ENCODE measurements at places on chromosomes 3 and 15. TPM values are rescaled to one million over a fixed set of nuclear protein-coding genes. Genes with fewer than 3 reads are reported as not detected.

Gene MFN1
- polyA plus RNA-seq = 39.2 TPM

Gene ZPLD1
- polyA plus RNA-seq = not detected

Gene NPRL2
- 17.6 TPM for polyA plus RNA-seq

Gene JMJD7
- polyA plus RNA-seq = 10.9 TPM

Gene GOLGA8T
- polyA plus RNA-seq = not detected

Gene PPP2R3A
- 57.6 TPM for polyA plus RNA-seq

Gene SNTN
- polyA plus RNA-seq = not detected

- DNase-seq = peak; percentile 68
Observed at GRCh38 chr3:193805448-193805847, 212.4 kb downstream of the OPA1 start.

DNA sequence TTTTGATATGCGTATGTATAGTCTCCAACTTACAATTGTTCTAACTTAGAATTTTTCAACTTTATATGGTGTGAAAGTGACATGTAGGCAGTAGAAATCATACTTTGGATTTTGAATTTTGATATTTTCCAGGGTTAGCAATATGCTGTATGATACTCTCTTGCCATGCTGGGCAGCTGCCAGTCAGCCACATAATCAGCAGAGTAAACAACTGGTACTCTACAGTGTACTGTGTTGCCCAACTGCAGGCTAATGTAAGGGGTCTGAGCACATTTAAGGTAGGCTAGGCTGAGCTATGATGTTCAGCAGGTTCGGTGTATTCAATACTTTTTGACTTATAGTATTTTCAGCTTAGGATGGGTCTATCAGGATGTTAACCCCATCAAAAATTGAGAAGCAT, 52.0 kb upstream of the RYK start:
- no peak for DNase-seq

DNA sequence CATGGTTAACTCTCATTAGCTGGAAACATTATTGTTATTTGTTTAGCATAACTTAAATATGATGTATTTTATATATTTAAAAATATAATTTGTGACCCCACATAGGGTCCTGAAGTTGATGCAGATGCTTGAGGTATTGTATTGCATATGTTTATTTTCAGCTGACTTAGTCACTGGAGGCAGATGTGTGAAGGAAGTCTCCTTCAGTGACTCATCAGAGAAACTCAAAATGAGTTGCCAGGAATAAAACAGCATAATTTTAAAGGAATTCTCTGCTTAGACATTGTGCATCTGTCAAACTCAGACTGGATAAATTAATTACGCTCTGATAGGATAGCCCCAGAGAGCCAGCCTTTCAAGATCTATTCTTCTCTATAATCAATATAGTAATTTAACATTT, 7.9 kb upstream of the OR4F6 start:
- no peak for DNase-seq

- DNase-seq = peak; percentile 25
Observed at GRCh38 chr3:192487033-192487432, 240.3 kb downstream of the FGF12 start.

DNA sequence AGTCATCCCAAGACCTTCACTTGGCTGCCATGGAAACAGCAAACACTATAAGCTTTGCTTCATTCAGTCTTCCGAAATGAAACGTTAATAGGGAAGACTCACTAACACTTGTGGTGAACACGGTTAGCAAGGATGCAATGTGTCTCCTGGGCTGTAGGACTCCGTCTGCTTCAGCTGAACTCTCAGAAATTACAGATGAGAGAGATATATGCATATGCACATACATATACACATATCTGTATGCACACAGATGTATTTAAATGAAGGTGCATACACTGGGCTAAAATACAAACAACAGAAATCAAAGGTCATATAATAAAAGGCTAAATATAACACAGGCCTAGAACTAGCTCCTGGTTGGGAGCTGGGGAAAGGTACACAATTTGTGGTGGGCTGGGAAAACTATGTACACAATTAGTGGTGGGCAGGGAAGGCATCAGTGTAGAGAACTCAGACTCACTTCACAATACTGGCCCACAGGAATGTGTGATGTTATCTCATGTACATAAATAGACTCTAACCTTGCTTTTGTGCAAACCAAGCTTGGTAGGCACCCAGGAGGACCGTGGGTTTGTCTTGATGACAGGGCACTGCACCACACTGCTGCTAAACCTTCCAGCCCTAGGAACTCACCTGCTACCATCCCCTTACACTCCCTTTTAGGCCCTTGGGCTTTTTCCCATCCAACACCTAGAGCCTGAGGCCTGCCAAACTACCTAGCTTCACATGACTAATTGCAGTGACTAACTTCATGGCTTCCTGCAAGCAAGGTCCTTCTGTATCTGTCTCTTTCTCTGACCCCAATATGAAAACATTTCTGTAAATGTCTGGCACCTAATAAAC, 873.1 kb downstream of the NSUN3 start:
- DNase-seq = no peak

- DNase-seq = no peak
Observed at GRCh38 chr3:1798711-1799405, 299.8 kb upstream of the CNTN4 start.

- DNase-seq = no peak
Observed at GRCh38 chr3:3170998-3171397, 8.5 kb downstream of the CRBN start.

- DNase-seq = no peak
Observed at GRCh38 chr15:90994059-90994416, 297 bp downstream of the PRC1 start.

DNA sequence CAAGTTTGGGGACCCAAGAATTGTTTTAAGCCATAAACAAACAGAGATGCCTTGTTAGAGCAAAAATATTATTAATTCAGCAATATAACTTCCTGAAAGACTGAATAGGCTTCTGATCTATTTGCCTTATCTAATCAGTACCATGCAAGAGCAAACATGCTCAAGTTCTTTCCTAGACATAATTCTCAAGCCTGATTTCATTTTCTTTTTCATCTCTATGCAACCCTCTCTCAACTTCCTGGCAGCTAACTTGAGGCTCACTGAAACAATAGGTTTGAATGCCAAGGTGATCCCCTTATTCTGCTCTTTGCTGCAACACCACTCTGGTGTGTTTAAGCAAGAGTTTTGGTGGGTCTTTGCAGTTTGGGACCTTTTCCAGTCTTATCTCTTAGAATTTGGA, 230.9 kb upstream of the CD96 start:
- no peak for DNase-seq

GRCh38 chr15:73753250-73754130, at the start of gene INSYN1:
Gene INSYN1 (minus strand): TSS chr15:73753351. CDS start chr15:73751130, 2,221 bp downstream.
- peak; percentile 64 for DNase-seq

DNA sequence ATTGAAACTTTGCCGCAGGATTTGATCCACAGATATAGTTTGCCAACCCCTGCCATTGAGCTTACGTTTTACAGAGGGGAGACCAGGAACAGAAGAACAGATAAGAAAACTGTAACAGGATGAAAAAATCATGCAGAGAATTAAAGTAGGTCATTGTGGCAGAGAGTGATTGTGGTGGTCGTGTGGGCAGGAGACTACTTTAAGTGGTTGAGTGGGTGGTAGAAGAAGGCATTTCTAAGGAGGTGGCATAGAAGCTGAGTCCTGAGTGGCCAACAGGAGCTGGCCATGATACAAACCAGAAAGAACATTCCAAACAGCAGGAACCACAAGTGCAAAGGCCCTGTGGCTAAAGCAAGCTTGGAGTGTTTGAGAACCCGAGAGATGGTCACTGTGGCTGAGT, 34.5 kb downstream of the COLQ start:
- DNase-seq = no peak

- no peak for DNase-seq
Observed at GRCh38 chr15:57570994-57571393, 20.7 kb upstream of the MYZAP start.

DNA sequence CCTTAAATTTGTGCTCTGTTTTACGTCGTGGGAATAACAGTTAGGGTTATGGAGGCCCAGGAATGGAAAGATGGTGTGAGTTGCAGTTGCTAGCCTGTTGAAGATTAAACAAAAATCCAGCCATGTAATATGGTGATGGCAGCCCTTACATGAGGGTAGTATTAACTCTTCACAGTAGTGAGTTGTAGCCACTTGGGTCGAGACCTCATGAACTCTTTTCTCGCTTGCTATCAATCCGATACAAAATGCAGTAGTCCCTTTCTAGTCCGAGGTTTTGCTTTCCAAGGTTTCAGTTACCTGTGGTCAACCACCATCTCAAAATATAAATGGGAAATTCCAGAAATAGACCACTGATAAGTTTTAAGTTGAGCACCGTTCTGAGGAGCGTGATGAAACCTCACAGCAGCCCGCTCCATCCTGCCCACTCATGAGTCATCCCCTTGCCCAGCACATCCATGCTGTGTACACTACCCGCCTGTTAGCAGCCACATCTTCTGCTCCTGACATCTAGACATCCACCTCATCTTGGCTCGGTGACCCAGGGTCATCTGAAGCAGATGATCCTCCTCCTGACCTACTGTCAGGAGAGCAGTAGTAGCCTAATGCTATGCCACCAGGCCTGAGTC, 177.9 kb downstream of the CDIN1 start:
- DNase-seq = no peak

GRCh38 chr3:170475092-170475685, 56.5 kb downstream of the CLDN11 start:
- no peak for DNase-seq

GRCh38 chr3:169026543-169027182, 636.8 kb downstream of the MECOM start:
- DNase-seq = peak; percentile 11

DNA sequence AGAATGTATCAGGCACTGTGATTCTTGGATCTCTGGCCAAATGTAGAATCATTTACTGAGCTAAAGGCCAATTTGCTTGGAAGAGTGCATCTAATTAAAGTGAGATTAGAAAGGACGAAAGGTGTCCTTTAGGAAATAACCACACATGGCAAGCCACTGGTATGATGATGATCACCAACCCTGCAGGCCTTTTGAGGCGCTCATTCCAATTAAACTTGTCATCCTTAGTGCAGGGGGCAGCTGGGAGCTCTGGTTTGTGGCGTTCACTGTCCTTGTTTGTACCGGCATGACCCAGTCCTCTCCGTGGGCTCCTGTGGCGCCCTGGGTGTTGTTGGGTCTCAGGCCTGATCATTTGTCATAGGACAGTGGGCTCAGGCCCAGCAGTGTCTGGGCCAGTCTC, 11.0 kb downstream of the LIMD1 start:
- DNase-seq = no peak

GRCh38 chr15:69786136-69786701, 311.5 kb downstream of the TLE3 start:
- DNase-seq = no peak

- no peak for DNase-seq
Observed at GRCh38 chr3:78970656-78971055, 797.1 kb downstream of the ROBO1 start.

GRCh38 chr3:162555761-162556160, 1059.2 kb downstream of the OTOL1 start:
- no peak for DNase-seq
